RPMI7951 (cell line): ENCODE measurements at places on chromosomes 7 and 10.
A peak's percentile ranks its signal among the peaks of the same experiment; 100 is the strongest.

DNA sequence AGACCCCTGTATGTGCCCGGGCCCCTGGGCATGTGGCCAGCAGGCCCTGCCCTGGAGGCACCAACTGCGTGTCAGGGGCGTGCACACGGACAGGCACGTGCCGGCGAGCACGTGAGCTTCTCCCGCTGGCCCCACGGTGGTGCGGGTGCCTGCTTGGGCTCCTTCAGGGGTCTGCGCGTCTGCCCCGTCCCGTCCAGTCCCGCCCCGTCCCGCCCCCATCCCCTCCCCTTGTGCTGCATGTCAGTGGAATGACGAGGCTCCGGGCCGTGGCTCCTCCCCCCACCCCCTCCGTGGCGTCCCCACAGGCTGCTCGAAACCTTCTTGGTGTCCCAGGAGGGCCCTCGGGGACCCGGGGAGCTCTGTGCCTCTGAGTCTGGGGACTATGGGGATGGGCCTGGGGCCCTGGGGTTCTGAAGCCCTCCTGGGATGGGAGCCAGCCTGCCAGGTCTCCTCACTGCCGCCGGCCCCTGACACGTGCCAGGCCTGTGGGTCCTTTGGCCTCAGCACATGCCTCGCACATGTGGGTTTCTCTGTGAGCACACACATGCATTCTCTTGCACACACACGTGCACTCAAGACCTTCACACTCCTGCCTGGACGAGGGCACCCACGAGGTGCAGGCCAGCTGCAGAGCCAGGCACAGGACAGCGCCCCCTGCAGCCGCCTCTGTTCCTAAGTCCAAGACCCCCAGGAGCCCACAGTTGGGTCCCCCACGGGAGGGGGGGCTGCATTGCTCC lies 27.5 kb upstream of the AMZ1 start:
- DNase-seq: no peak

DNA sequence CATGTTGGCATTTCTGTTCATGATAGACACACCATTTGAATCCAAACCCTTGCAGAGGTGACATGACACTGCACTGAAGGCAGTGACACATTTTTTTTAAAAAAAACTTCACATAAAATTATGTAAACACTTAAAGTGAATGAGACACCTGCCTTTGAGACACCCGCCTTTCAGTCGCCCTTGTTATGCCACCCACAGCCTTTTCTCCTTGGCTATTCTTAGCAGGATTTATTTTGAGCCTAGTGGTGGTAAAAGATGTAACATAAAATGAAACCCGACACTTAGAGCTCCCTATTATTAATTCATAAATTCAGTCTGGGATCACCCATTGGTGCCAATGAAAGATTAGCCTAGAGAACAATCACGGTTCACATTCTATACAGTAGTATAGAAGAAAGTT lies 161.3 kb downstream of the DYNC1I1 start:
- DNase-seq: no peak

GRCh38 chr7:157521061-157521731 lies 184.4 kb downstream of the DNAJB6 start:
- DNase-seq: peak; percentile 19

- no peak for DNase-seq
These were observed 80.3 kb downstream of the BICC1 start for GRCh38 chr10:58593008-58593407.

DNA sequence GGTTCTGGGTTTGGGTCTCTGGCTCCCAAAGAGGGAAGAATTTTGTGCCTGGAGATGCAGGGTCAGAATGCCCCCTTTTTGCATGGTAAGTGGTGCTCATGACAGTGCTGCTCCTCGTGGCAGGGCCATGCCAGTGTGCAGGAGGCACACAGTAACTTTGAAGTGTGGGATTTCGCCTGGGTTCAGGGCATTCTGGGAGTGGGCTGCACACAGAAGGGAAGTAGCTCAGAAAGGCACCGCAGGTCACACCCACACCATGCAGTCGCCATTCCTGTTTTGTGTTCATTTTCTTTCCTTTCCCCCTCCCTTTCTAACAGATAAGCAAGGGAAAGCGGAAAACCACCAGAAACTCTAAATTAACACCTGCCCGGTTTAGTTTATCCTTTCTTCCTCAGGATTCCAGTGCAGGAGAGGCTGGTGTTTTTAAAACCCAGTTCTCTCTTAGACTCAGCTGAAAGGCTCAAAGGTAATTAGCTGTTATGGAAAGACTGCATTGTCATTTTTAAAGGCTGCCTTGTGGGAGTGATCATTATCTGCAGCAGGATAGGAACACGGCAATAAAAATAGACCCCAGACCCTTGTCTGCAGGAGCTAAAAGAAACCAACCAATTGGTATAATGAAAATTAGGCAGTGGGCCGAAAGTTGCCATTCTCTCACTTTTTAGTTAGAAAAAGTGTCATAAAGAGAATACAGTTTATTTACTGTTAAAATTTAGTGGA lies 50.2 kb downstream of the EEPD1 start:
- DNase-seq: no peak

- DNase-seq: no peak
These were observed 78.7 kb downstream of the VIPR2 start for GRCh38 chr7:159065852-159066480.

DNA sequence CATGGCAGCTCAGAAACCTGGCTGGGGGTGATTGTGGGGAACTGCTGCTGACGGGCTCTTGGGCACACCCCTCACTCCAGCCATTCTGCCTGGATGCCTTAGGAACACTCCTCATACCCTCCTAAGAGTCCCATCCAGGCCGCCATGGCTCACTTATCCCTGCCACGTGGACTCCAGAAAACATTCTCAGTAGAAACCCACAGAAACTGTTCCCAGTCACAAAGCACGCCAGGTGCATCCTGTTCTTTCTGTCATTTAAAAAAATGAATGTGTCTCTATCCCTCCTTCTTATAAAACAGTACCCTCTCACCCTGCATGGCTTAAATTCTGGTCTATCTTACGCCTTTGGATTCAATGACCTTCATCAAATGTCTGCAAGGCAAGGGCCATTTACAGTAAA lies 177.7 kb downstream of the CUX1 start:
- DNase-seq: no peak

DNA sequence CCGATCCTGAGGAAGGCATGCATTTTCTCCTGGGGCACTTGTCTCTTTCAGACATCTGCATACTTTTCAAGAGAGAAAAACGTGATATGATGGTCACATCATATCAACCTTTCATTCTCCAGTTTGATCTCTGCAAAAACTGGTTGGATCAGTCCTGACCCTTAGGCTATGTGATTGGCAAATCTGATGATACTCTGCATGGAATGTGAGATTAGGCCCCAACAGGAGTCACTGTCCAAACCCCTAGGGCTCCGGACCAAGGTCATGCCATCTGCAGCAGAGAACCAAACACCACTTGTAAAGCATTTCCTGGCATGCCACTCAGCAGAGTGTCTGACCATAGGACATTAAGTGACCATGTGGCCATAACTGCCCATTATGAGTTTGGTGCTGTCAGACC lies 8.6 kb downstream of the GCK start:
- DNase-seq: no peak

DNA sequence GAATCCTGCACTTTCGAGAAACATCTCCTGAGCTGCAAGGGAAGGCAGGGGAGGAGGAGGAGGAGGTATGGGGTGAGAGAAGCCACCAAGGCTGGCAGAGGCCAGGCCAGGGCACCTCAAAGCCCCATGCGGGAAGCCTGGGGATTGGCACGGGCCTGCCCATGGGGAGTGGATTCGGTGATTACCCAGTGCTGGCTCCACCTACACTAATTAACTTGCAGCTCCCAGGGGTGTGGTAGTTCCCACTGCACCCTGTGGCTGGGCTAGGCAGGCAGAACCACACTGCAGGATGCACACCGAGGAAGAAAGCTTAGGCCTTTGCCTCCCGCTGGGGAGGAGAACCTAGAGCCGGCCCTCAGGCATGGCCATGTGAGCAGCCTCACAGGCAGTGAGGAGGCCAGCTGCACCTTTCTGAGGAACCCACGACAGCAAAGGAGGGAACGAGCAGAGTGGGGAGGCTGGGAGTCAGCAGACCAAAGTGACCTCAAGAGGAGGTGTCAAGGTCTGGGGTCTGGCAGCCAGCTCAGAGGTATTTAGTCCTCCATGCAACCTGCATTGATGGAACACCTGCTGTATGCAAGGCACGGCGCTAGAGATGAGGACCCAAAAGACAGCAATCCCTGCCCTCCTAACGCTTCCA lies 27.2 kb downstream of the GRID1 start:
- DNase-seq: no peak

DNA sequence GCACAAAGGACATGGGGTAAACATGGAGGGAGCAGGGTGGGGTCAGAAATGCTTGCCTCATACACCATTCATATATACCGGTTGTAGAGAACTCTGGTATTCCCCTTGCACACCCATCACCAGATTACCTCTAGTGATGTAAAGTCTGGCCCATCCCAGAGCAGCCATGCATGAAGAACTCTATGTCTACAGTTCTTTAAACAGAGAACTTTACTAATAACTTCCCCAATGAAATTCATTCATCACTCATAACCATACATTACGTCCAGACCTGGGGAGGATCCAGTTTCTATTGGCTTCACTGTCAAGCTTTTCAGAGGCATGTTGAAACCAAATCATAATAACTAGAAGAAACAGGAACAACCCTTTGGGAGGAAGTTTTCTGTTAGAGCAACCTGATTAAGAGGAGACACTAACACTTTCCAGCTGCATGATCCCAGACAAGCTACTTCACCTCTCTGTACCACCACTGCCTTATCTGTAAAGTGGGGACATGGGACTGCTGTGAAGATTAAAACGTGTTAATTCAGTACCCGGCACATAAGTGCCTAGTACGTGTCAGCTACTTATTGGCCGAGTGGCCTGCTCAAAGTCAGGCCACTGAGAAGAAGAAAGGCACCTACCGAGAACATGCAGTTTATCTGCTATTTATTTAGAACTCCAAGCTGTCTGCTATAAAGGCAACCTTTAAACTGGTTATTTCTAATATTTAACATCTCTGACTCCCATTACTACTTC lies 59.7 kb downstream of the IGF2BP3 start:
- DNase-seq: no peak

- peak; percentile 36 for DNase-seq
These were observed 28.0 kb upstream of the HABP2 start for GRCh38 chr10:113524539-113525490.

DNA sequence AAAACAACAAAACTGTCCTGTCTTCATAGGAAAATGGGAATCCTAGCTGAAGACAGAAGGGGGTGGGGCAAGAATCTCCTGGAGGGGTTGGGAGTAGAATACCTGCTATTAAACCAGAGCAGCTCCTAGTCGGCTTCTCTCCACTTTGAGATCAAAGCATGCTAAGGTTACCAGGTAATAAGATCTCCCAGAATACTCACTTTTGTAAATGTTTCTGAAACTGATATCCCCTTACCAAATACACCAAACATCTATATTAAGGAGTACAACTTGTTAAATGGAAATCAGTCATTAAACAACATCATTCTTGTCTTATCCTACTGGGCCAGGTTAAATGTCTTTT lies 29.5 kb upstream of the DAGLB start:
- DNase-seq: no peak

DNA sequence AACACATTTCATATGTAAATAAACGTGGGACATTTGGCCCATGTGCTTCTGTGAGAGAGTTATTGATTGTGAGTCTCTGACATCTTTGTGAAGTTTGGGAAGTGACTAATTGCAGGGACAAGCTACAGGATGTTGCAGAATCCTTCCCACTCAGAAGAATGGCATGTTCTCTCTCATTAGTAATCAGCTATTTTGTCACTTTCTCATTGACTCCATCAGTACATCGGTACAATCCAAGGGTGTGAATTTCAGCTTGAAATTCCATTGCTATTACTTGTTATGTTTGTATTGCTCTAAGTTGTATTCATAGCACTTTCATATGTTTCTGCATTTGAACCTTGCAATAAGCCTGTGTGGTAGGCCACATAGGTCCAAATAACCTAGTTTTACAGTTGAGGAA lies 100.0 kb upstream of the KCNMA1 start:
- peak; percentile 64 for DNase-seq

DNA sequence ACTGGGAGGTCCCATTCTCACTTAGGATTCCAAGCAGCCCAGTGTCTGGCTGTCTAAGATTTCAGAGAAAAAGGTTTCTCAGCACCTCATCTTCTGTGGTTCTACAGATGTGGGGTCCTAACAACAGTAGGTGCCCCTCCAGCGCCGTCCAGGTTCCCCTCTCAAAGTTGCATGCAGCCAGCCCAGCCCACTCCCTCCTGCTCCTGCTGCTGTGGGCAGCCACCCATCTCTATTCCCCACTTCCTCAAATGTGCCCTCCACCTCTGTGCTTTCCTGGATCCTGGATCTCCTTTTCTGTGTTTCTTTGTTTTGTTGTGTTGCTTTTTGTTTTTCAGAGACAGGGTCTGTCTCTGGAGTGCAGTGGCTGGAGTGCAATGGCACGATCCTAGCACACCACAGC lies 13.3 kb upstream of the SLC18A3 start:
- DNase-seq: no peak

- peak; percentile 64 for DNase-seq
These were observed 101.6 kb downstream of the NPSR1 start for GRCh38 chr7:34759477-34760125.
